ENCODE measurements at places on chromosomes 3 and 15.

DNA sequence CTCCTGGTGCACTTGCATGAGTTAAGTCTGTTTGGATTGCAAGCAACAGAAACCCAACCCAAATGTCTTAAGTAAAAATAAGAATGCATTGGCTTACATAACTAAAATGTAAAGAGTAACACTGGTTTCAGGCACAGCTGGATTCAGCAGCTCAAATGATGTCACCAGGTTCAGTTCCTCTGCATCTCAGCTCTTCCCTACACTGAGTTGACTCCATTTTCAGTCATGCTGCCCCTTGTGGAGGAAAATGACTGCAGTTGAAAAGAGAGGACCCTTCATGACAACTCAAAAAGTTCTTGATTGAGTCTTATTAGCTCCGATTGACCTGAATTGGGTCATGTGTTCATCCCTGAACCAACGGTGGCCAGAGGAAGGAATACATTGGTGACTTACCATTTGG lies 138.5 kb upstream of the ABI3BP start:
- DNase-seq: no peak

DNA sequence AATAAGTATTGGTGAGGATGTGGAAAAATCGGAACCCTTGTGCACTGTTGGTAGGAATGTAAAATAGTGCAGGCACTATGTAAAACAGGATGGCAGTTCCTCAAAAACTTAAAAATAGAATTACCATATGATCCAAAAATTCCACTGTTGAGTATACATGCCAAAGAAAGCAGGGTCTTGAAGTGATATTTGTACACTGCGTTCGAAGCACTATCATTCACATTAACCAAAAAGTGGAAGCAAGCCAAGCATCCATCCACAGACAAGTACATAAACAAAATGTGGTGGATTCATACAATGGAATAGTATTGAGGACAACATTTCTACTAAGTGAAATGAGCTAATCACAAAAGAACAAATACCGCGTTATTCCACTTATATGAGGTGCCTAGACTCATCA lies 200.7 kb downstream of the TJP1 start:
- no peak for DNase-seq

GRCh38 chr3:5297895-5298294 lies 110.4 kb downstream of the EDEM1 start:
- DNase-seq: no peak

DNA sequence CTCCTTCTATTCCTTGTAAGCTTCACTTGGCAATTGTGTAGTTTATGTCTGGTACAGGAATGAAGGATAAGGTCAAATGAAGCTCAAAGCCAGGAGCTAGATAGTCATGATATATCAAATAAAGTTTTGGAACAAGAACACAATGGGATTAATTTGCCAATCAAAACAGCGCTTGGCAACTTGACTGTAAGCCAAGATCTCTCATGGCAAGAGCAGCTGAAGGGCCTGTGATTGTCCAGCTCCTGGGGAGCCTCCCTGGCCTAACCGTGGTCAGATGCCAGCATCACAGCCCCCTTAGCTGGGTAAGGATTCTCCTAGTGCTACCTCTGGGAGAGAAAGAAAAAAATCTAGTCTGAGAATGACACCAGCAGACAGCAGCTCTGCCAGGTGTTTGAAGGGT lies 97.2 kb downstream of the LIPC start:
- DNase-seq: no peak

DNA sequence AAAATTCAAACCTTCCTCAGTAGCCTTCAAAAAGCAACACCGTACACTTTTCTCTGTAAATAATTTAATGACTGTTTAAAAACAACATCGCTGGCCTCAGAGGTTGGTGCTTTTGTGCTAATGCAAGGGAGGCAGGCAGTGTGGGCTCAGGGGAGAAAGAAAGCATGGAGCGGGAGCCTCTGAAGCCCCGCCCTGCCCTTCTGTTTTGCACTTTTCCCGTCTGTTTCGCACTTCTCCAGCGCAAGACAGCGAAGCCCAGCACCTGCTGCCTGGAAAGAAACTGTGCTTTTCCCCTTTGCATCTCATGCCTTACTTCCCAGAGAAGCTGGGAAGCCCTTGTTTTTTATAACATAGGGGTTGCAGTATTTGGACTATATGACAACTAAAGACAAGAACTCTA lies 23.1 kb downstream of the TRPM1 start:
- no peak for DNase-seq

DNA sequence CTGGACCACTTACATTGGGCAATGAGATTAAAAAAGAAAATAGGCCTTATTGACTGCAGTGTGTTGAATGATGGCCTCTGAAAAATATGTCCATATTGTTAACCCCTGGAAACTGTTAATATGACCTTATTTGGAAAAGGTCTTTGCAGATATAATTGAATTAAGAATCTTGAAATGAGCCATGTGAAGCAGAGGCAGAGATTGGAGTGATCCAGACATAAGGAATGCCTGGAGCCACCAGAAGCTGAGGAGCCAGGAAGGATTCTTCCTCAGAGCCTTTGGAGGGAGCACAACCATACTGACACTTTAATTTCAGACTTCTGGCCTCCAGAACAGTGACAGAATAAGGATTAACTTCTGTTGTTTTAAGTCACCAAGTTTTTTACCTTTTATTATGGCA lies 510.4 kb upstream of the AGTR1 start:
- no peak for DNase-seq

DNA sequence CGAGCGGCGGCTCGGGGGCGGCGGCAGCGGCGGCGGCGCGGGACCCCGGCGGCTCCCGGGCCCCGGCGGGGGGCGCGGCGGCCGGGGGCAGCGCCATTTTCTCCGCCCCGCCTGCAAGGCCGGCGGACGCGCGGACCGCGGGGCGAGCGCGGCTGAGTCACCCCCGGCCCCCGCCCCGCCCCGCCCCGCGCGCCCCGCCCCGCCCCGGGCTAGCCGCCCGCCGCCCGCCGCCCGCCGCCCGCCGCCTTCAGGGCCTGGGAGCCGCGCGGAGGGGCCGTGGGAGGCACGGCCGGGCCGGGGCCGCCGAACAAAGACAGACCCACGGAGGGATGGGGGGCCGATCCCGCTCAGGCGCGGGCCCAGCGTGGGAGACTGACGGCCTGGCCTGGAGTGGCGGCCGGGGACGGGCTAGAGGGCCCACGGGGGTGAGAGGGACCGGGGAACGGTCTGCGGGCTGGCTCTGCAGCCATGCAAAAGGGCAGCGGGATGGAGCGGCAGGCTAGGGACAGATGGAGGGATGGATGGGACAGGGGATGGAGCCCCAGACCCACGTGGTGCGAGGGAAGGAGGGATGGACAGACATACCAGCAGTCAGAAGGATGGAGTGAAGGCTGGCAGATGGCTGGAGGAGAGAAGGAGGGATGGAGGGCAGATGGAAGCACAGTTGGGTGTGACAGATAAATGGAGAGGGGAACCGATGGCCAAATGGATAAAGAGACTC lies at the start of gene EIF4E3:
EIF4E3 (minus strand) TSS at position 132 of the 721 bp plus-strand sequence; CDS start at position 97, 35 bp downstream.
- peak; percentile 51 for DNase-seq

DNA sequence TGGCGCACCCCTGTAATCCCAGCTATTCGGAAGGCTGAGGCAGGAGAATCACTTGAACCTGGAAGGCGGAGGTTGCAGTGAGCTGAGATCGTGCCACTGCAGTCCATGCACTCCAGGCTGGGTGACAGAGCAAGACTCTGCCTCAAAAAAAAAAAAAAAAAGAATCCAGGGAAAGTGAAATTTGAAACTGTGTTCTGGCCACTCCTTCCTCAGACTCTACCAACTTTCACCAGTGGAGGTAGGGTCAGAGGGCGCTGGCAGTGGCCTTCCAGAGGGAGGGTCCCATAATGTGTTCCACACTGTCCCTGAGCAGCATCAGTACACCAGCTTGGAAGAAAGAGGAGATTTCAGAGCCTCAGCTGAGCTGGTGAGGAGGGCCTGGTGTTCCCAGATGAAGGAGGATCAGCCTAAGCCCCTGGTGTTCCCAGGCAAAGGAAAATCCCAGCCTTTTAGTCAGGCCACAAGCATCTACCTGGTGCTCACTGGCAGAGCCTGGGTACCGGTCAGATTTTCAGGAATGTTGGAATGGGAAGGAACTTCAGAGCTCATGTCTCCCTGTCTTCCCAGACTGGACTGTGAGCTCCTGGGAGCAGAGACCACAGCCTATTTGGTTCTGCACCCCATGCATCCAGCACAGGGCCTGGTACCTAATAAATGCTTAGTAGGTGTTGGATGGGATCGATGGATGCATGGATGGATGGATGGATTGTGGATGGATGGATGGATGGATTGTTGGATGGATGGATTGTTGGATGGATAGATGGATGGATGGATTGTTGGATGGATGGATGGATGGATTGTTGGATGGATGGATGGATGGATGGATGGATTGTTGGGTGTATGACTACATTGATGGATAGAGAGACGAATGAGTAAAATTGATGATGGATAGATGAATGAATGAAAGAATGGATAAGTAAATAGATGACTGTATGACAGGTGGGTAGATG lies 117.9 kb downstream of the CORO2B start:
- DNase-seq: no peak

GRCh38 chr3:104460477-104461406 lies 906.0 kb upstream of the ALCAM start:
- no peak for DNase-seq

- DNase-seq: no peak
Observed at GRCh38 chr15:50791486-50791885, 26.0 kb upstream of the SPPL2A start.

GRCh38 chr15:95409211-95409610 lies 921.3 kb upstream of the NR2F2 start:
- no peak for DNase-seq

DNA sequence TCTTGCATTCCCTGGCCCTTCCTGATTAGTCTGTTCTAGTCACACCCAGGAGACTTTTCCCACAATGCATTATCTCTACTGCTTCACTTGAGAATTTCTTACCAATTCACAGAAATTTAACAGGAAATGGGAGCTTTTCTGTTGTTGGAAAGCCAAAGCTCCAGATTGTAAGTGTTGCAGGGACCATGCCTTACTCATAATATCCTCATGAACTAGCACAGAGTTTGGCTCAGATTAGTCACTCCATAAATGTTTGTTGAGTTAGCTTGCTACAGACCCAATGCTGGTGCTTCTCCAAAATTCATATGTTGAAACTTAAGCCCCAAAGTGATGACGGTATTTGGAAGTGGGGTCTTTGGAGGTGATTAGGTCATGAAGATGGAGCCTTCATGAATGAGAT lies 232.6 kb downstream of the GAP43 start:
- DNase-seq: no peak

- no peak for DNase-seq
Observed at GRCh38 chr15:74424901-74425528, 8.7 kb downstream of the SEMA7A start.

DNA sequence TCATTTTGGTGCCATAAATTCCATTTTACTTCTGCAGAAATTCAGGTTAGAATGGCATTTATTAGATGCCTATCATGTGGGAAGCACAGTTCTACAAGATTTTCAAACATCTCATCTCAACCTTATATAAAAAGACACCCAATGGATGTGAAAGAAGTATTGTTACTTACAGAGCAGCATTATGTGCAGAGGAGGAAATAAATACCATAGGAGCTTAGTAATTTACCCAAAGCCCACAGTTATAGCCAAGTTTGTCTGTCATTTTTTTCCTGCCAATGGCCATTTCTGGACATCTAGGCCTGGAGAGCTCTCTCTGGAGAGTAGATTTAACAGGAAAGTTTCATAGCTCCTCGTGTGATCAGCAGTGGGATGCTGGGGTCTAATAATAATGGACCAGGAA lies 659.4 kb upstream of the NAALADL2 start:
- no peak for DNase-seq
